Effector memory CD4-positive, alpha-beta T cell (primary cell): ENCODE measurements at places on chromosomes 6 and 20.

DNA sequence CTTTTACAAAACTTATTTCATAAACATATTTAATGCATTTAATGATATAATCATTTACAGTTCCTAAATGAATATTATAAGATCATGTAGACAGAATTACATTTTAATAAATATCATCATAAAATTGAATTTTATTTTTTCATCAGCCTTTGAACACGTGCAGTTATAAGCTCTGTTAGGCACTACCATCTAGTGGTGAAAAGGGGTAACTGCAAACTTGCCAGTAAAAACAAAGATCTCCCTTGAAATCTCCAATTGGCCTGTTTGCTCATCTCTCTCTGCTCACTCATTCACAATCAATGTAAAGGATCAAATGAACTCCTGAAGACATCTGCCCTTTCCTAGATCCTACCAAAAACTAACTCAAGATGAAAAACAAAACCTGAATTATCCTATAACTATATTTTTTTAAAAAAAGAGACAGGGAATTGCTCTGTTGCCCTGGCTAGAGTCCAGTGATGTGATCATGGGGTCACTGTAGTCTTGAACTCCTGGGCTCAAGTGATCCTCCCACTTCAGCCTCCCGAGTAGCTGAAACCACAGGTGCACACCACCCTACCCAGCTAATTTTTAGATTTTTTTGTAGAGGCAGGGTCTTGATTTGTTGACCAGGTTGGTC, 31.7 kb downstream of the SAMHD1 start:
- H3K4me3 ChIP-seq: no peak overlapping the region
- peak overlapping the region; percentile 18 for H3K27ac ChIP-seq
- H3K4me1 ChIP-seq: no peaks in the 10 kb centered on the region
- peaks cover 88% of the 10 kb centered on the region for H3K36me3 ChIP-seq
- DNase-seq: no peak

GRCh38 chr6:2565499-2565898, 185.2 kb downstream of the MYLK4 start:
- H3K4me3 ChIP-seq: no peak overlapping the region
- DNase-seq: no peak
- no peaks in the 10 kb centered on the region for H3K27me3 ChIP-seq
- no peaks in the 10 kb centered on the region for H3K4me1 ChIP-seq
- no peak overlapping the region for H3K27ac ChIP-seq

DNA sequence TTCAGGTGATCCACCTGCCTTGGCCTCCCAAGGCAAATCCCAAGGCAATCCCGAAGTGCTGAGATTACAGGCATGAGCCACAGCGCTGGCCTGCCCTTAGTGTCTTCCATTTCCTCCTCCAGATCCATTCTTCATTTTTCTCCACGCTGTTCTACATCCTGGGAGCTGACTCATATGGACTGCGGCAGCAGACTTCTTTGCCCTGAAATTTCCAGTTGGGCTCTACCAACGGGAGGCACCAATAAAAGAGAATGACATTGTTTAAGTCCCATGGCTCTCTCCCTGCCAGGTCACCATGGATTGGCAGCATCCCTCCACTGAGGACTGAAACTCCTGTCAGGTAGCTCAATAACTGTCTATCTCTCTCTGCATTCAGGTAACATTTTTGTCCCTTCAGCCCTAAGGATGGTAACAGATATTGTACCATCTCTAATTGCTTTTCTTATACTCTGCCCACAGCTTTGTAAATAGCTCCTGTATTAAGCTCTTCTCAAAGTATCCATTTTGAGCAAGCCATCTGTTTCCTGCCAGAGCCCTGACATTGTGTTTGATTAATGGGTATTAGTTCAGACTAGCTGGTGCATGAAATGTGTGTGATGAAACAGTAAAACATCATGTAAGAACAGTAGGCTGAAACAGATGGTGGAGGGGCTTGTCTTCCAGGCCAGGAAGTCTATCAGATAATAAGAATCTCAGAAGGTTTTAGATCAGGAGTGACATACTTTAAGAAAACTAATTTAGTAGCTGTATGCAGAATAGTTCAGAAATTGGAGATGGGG, 3.6 kb downstream of the TBCC start:
- H3K4me1 ChIP-seq: peaks cover 9% of the 10 kb centered on the region
- no peak overlapping the region for H3K4me3 ChIP-seq
- H3K27ac ChIP-seq: no peak overlapping the region
- DNase-seq: no peak
- H3K36me3 ChIP-seq: no peaks in the 10 kb centered on the region
- no peaks in the 10 kb centered on the region for H3K27me3 ChIP-seq

DNA sequence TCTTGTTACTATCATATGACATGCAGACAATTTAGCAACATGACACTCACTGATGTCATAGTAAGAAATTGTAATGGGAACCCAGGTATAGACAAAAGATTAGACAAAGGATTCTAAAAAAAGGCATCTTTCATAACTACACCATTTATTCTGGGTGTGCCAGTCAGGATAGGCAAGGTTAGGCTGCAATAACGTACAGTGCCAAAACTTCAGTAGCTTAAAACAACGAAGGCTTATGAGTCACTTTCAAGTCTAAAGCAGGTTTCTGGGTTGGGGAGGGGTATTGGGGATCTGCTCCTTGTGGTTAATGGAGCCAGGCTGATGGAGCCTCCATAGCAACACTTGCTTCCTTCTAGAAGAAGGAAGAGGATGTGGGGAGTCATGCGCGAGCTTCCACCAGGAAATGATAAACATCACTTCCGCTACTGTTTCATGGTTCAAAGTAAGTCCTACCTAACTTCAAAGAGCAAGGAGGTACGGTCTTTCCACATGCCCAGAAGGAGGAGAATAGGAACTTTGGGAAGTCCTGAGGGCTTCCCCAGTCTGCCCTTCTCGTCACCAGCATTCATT, 2.0 kb upstream of the GTSF1L start:
- no peak overlapping the region for H3K27ac ChIP-seq
- DNase-seq: no peak
- no peak overlapping the region for H3K4me3 ChIP-seq

- no peak for DNase-seq
- no peaks in the 10 kb centered on the region for H3K27me3 ChIP-seq
- H3K36me3 ChIP-seq: no peaks in the 10 kb centered on the region
- H3K4me3 ChIP-seq: no peak overlapping the region
- H3K4me1 ChIP-seq: peaks cover 3% of the 10 kb centered on the region
Measured at GRCh38 chr6:116445102-116445501, 16.1 kb upstream of the CALHM6 start.

GRCh38 chr6:81844686-81845085, 92.2 kb upstream of the TENT5A start:
- no peak overlapping the region for H3K27ac ChIP-seq
- DNase-seq: no peak
- H3K27me3 ChIP-seq: no peaks in the 10 kb centered on the region
- H3K36me3 ChIP-seq: no peaks in the 10 kb centered on the region
- H3K4me3 ChIP-seq: no peak overlapping the region
- no peaks in the 10 kb centered on the region for H3K4me1 ChIP-seq

GRCh38 chr20:3221398-3222226, 12.3 kb downstream of the ITPA start:
- no peak for DNase-seq
- no peak overlapping the region for H3K27ac ChIP-seq
- H3K4me1 ChIP-seq: peaks cover 9% of the 10 kb centered on the region
- H3K4me3 ChIP-seq: no peak overlapping the region
- H3K36me3 ChIP-seq: peaks cover 31% of the 10 kb centered on the region

DNA sequence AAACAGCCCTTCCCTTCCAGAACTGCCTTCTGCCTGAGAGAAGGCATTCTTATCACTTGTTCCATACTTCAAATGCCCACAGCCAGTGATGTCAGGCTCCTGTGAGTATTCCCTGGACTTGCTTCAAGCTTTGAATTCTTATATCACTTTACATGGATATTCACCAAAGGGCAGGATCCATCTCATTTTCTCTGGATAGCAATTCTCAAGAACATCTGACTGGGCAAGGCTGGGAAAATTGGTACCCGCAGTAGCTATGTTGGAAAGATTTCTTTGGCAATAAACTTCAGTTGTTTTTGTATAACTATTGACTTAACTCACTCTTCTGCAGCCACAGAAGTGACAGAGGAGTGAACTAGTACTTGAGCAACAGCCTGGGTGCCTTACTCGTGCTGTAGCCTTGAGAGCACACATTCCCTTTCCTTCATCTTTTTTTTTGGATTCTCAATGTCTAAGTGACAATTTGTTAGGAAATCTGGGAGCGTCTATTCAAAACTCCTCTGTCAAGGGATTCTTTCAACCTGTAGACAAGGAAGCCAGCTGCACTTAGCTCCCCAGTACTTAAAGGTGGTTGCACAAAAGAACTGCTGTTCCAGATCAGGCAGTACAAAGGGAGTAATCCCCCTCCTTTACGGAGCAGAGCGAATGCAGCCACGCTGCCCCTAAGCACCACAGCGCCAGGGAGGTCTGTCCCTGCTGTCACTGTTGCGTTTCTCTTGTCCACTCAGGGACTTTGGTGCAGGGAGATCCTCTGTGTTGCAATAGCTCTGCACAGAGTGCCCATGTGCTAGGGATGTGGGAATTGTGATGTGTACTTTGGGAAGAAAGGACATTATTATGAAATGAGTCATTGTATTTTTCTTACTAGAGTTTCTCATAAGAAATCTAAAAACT, 69.6 kb downstream of the JAG1 start:
- H3K27me3 ChIP-seq: no peaks in the 10 kb centered on the region
- no peaks in the 10 kb centered on the region for H3K36me3 ChIP-seq
- H3K4me1 ChIP-seq: no peaks in the 10 kb centered on the region
- no peak for DNase-seq
